ENCODE measurements at places on chromosomes 4 and X.

DNA sequence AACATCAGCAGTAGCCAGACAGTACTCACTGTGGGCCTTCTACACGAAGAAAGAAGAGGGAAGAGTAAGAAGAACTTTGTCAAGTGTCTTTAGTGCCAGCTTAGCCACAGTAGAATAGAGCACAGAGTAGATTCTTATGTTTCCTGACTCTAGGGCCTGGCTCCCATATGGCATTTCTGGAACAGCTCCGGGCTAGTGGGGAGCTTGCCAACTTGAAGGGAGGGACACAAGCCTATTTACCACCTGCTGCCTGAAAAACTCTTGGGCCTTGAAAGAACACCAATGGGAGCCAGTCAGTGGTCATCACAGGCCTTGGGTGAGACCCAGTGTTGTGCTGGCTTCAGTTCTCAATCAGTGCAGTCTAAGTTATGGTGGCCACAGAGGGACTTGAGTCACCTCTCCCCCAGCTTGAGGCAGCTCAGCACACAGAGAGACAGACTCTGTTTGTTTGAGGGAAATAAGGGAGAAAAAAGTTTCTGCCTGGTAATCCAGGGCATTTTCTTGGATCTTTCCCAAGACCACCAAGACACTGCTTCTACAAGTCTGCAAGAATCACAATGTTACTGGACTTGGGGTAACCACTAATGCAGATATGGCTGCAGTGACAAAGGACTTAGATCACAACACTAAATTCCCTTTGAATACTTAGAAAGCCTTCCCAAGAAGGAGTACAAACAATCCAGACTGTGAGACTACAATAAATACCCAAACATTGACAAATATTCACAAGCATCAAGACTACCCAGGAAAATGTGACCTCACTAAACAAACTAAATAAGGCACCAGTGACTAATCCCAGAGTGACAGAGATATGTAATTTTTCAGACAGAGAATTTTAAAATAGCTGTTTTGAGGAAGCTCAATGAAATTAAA is 261.0 kb upstream of the NDST3 start:
- no peak for DNase-seq

- DNase-seq = no peak
Measured at GRCh38 chrX:55907968-55908607, 190.5 kb downstream of the RRAGB start.

- DNase-seq = peak; percentile 26
Measured at GRCh38 chr4:87304745-87305432, 17.8 kb downstream of the HSD17B13 start.

- no peak for DNase-seq
Measured at GRCh38 chr4:84419201-84419600, 79.9 kb downstream of the NKX6-1 start.

DNA sequence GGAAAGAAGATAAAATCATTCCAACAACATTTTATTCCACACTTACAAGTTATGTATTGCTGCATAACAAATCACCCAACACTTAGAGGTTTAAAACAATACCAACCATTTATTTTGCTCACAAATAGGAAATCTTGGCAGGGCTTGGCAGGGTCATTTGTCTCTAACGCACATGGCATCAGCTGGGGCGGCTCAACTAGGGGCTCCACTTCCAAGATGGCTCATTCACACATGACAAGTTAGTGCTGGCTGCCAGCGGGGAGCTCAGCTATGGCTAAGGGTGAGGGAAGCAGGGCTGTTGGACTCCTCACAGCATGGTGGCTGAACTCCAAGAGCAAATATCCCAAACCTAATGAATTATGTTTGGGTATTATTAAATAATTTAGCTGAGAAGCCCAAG is 377.0 kb downstream of the ZNF674 start:
- no peak for DNase-seq

DNA sequence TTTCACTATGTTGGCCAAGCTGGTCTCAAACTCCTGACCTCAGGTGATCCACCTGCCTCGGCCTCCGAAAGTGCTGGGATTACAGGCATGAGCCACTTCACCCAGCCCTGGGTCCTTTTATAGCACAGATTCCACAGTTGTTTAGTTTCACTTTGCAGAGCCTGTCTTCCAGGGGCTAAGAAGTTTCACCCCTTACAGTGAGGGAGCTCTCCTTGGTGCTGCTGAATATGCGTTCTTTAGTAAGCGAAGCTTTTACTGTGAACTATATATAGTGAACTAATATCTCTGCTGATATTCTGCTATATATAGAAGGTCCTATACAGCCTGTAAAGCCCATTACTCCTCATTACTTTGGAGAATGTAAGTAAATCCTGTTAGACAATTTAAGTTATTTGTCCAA is 4.2 kb downstream of the TCEAL6 start:
- DNase-seq = no peak

DNA sequence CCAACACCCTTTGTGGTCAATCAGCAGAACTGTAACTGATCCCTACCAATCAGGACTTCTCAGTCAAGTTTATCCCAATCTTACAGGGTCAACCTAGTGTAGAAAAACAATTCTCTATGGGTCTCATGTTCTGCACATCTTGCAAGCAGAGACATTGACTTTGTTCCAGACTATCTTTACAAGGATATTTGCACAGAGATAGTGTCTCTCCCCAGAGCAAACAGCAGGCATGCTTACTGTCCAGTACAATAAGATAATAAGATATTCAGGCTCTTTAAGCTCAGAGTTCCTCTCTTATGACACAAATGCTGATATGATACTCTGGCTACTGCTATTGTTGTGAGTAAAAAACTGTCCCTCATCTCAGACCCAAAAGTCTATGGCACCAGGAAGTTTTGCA is 53.2 kb downstream of the ACSL4 start:
- DNase-seq = no peak

DNA sequence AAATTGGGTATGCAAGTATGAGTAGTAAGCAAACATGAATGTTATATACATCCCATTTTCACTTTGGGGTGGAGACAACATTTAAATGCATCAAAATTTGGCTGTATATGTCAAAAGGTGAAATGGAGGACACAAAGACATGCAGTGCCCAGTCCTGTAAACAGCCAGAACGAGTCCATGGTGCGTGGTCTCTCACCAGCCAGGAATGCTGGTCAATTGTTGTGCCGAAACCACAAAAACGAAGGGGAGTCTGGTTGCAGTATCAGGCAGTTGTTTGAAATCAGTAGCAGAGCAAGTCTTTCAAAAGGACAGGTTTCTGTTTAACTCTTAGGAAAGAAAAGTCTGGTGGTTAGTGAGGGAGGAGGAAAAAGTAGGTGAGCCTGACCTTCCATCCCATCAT is 22.3 kb upstream of the RNF150 start:
- DNase-seq = no peak

DNA sequence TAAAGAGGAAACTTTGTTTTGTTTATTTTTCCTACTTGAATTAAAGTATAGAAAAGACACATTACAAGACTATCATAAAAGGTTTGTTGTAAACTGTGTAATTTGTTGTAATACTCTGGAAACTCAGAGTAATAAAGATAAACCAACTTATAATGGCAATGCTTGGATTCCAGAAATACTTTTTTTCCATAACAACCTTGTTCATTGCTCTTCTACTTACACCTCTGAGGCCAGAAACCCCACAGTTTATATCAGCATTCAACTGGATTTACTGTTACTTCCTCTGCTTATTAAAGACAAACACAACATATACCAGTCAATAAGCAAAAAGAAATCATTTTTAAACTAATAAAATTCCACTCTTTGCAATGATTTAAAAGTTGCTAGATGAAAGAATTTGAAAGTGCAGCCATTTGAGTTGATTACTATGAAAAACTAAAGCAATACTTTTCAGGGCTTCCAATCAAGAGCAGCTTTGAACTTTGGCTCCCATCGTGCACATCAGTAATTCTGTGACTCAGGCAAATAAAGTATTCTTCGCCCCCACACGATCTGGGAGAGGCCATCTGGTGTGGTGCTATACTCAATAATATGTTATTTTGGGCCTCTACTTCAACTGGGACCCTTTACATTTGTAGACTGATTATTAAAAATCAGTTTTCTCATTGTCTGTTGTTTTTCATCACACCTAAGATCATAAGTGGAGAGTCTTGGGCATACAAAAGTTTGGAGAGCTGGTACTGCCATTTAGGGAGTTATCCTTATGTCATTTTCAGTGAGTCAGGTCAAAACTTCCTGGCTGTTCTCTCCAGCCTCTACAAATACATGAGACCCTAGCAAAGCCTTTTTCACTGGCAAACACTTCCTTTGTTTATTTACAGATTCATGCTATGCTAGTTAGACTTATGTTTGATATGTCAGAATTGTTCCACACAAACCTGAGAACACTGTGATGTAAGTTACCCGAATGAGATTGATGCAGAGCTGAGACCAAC is 20.5 kb downstream of the DDIT4L start:
- DNase-seq = no peak

DNA sequence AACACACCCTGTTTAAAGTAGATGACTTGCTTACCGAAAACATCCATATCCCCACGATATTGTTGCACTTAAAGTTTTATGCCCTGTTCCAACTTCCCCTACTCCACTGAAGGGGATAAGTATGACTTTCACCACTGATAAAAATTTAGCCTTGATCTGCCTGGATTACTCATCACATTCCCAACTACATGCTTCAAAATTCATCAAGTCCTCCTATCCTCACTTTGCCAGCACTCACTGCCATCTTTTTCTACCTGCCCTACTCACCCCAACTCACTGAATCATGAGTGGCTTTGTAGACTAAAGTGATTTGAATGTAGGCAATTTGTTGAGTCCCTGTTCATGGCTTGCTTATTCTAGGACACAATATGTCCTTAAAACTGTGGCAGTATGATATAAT is 12.2 kb upstream of the GPRIN3 start:
- no peak for DNase-seq
